Esophagus muscularis mucosa (tissue), 4 donors: ENCODE measurements at places on chromosomes 5 and 9.

DNA sequence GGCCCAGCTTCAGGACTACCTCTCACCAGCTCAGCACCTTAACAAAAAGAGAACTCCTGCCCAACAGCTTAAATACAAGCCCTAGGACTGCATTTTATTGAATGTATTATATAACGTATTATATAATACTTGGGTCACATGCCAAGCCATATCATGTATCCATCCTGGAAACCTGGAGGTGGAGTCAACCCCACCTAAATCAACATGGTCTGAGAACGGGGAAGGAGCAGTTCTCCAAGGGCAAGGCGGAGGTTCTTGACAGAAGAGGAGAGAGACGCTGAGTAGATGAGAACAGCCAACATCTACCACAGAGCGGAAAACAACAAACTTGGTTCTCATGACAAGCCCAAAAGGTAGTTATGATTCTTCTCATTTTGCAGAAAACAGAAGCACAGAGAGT is 163.4 kb downstream of the FGF18 start:
- peak; percentile 47 for DNase-seq

DNA sequence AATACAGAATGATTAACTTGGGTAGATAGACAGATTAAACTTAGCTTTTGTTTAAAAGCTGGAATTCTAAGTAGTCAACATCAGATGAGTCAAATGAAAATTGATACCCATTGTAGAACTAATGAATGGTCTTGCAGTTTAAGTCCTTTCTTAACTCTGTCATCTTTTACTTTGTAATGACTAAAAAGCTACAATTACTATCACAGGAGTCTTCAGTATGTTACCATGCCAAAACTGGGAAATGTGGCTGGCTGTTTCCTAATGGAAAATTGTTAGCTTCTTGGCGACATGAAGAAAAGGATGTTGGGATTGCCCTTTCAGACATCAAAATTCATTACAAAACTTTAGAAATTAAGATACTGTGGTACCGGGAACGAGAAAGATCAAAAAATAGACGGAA is 20.2 kb upstream of the ANXA1 start:
- DNase-seq = no peak

GRCh38 chr5:137659209-137659608 is 76.7 kb downstream of the KLHL3 start:
- DNase-seq = no peak

DNA sequence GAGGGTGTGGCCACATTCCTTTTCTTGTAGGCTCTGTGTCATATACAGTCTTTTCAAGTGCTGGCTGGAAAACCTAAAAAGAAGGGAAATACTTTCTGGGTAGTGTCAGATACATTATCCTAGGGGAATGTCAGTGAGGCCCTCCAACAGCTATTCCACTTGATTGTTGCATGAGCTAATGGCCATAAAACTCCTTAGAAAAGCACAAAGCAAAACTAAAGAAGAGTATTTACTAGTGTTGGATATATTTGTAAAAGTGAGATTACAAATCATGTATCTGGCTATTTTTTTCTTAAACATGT is 829 bp downstream of the ANXA1 start:
- no peak for DNase-seq

- DNase-seq = no peak
Observed at GRCh38 chr9:20380546-20380945, 241.8 kb downstream of the MLLT3 start.

- no peak for DNase-seq
Observed at GRCh38 chr9:132755096-132755495, 84.8 kb downstream of the GTF3C4 start.

DNA sequence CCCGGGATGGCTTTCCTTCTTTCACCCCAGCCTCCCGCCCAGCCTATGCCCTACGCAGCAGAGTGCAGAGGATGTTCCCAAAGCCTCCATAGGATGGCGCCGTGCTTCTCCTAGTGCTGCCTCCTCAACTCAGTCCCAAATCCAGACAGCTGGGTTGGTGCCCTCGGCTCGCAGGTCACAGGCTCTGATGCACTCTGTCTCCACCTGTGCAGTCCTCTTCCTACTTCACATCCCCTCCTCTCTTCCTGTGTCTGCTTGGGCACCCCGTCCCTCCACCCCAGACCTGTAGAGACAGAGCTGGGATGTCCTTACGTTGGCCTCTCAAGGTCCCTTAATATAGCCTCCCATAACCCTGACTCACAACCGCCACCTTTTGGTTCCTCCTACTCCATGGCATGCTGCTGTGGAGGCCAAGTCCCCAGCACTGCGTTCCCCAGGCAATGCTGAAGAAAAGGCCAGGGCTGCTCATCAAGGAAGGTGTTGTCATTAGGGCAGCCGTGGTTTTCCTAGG is 314.4 kb downstream of the GADD45G start:
- peak; percentile 87 for DNase-seq

DNA sequence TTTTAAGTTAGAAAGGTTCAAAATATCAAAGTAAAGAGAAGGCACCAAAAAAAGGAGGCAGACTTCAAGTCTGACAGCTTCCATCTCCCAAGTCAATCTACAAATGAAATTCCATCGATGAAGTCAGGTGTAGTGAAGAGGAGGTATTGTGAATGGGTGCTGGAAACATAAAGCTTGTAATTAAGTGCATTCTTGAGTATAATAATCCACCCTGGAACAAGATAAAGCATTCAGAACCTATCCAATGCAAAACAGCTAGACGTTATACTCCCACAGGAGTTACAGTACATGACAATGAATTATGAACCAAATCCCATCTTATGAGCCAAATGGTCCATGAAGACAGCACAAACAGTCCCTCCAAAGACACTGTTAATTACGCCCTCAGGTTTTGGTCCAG is 22.3 kb downstream of the BNC2 start:
- DNase-seq = no peak
